A549 treated with ZK216348 at 1 μM for 4 hours (cell line): ENCODE measurements at places on chromosomes 4 and X. TPM values are rescaled to one million over a fixed set of nuclear protein-coding genes. Genes with fewer than 3 reads are reported as not detected.

Gene TASL
- not detected in 5 replicates for total RNA-seq

Gene USP26
- not detected in 5 replicates for total RNA-seq

Gene TCEAL4
- 111 to 197 TPM (median 124 TPM) in 5 replicates for total RNA-seq

Gene SORCS2
- total RNA-seq: 4.0 to 5.9 TPM (median 5.5 TPM) in 5 replicates

Gene CCNG2
- total RNA-seq: 1.9 to 5.5 TPM (median 4.8 TPM) in 5 replicates

Gene TMEM255A
- total RNA-seq: 0.11 to 0.16 TPM (median 0.14 TPM) in 5 replicates

Gene GPRASP1
- total RNA-seq: 0.22 to 0.42 TPM (median 0.34 TPM) in 5 replicates

Gene APBB2
- total RNA-seq: 6.0 to 11.7 TPM (median 10.4 TPM) in 5 replicates

Gene CXCL10
- 0.12 to 0.18 TPM in 2 of 5 replicates, not detected in the others for total RNA-seq

Gene TMEM131L
- total RNA-seq: 4.6 to 6.6 TPM (median 4.9 TPM) in 5 replicates

Gene ZNF630
- 0.15 to 0.55 TPM (median 0.26 TPM) in 5 replicates for total RNA-seq

Gene CTAG1A
- not detected in 5 replicates for total RNA-seq

Gene TKTL2
- not detected in 5 replicates for total RNA-seq

Gene SPARCL1
- not detected in 5 replicates for total RNA-seq

Gene CFP
- total RNA-seq: 0.14 to 0.83 TPM (median 0.72 TPM) in 5 replicates

Gene WAS
- 0.13 to 0.52 TPM (median 0.19 TPM) in 4 of 5 replicates, not detected in the other for total RNA-seq

Gene OPN1MW
- not detected in 5 replicates for total RNA-seq

Gene TEC
- 1.6 to 2.3 TPM (median 2.0 TPM) in 5 replicates for total RNA-seq

Gene XAGE5
- not detected in 5 replicates for total RNA-seq

Gene UGT2A2
- total RNA-seq: not detected in 5 replicates

Gene BBS7
- 10.7 to 16.8 TPM (median 14.3 TPM) in 5 replicates for total RNA-seq

Gene AADAT
- total RNA-seq: 6.7 to 9.7 TPM (median 8.8 TPM) in 5 replicates

Gene CT47B1
- not detected in 5 replicates for total RNA-seq

Gene ERCC6L
- total RNA-seq: 10.2 to 15.5 TPM (median 12.1 TPM) in 5 replicates

Gene PRKG2
- 0.66 to 1.4 TPM (median 0.92 TPM) in 5 replicates for total RNA-seq

Gene NHSL2
- total RNA-seq: 0.25 to 0.42 TPM (median 0.27 TPM) in 5 replicates

Gene PDGFRA
- total RNA-seq: 0.34 to 1.1 TPM (median 0.54 TPM) in 5 replicates

Gene RNF212
- 1.5 to 2.5 TPM (median 1.7 TPM) in 5 replicates for total RNA-seq

Gene RTL9
- total RNA-seq: 0.05 to 0.36 TPM (median 0.09 TPM) in 5 replicates

Gene CXCL3
- total RNA-seq: 4.4 to 8.3 TPM (median 4.5 TPM) in 5 replicates

Gene UGT2B17
- not detected in 5 replicates for total RNA-seq

Gene MAGEB17
- total RNA-seq: not detected in 5 replicates

Gene DTHD1
- not detected in 5 replicates for total RNA-seq

Gene PGAM4
- 0.33 to 0.54 TPM (median 0.49 TPM) in 4 of 5 replicates, not detected in the other for total RNA-seq

Gene ARR3
- total RNA-seq: not detected in 5 replicates

Gene TRPC3
- 0.05 to 0.14 TPM (median 0.07 TPM) in 4 of 5 replicates, not detected in the other for total RNA-seq

Gene FATE1
- total RNA-seq: not detected in 5 replicates

Gene GUCY1A1
- total RNA-seq: not detected in 5 replicates

Gene ODAM
- total RNA-seq: not detected in 5 replicates

Gene SYP
- 2.2 to 3.4 TPM (median 3.1 TPM) in 5 replicates for total RNA-seq

Gene SPANXN3
- total RNA-seq: not detected in 5 replicates

Gene ZAR1
- 0.13 to 0.17 TPM in 2 of 5 replicates, not detected in the others for total RNA-seq

Gene RHOH
- total RNA-seq: 0.15 to 0.23 TPM (median 0.19 TPM) in 4 of 5 replicates, not detected in the other

Gene DRP2
- total RNA-seq: 0.19 to 0.27 TPM (median 0.22 TPM) in 5 replicates
